LHCN-M2 (cell line): ENCODE measurements at places on chromosomes 3 and 15. TPM values are rescaled to one million over a fixed set of nuclear protein-coding genes. Genes with fewer than 3 reads are reported as not detected.

DNA sequence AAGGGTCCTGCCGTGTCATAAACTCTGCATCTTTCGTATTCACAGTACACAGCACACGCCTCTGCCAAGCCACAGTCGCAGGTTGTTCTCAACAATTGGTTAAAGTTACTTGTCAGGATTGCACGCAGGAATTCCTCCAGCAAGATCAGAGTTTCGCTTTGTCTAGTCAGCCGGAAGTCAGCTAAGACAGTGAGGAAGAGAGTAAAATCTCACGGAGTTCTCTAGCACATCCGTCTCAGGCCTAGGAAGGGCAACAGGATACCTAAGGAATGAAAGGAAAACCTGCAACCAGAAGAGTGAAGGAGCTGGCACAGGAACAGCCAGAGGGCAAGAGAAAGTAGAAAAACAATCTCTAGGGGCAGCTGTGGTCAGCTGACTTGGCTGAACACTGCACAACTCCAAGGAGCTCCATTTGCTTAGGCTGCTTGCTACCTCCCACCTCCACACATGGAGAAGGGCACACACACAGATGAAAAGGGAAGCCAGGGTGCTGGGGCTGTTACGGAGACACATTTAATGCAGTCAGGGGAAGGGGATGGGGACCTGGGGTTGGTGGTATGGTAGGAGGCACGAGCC lies 23.7 kb downstream of the RORA start:
- DNase-seq, result peak; percentile 9

DNA sequence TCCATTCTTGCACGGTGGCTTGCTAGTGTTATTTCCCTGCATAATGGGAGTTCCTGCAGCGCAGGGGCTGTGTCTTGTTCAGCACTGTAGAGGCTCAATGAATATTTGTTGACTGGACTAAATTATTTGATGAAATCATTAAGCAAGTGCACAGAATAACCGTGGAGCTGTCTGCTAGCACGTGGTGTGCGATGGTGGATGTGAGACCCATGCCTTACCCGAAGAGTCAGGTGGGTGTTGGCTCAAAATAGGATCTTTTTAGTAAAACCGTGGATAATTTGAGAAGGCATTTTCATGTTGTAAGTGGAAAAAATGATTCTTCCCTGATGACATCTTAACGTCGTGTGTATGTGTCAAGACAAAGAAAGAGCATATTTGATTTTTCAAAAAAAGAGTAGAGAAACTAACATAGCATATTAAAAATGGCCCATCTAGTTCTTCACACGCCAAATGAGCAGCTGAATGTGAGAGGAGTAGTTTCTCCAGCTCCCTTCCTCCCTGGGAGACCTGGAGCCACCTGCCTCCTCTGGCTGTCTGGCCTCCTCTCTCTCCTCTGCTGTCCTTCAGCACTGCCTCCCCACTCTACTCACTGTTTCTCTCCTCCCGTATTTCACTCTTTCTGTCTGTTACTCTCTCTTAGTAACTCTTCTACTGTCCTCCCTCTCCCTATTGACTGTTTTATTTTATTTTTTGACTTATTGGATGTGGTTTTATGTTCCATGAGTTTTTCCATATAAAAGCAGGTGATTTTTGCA lies 6.3 kb downstream of the FAM81A start:
- DNase-seq, result no peak

DNA sequence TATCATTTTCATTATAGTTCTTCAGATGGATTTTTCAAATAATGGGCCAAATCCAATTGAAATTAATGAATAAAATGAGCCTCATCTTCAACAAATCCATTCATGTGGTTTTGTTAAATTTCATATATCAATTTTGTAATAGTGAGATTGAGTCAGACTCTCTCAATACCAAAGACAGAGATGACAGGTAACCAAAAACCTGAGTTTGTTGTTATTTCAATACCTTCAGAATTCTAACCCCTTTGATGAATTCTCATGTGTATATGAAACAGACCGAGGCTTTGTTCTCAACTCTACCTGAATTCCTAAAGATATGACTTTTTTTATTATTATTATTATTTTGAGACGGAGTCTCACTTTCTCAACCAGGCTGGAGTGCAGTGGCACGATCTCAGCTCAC lies 92.8 kb downstream of the FOXP1 start:
- no peak for DNase-seq

DNA sequence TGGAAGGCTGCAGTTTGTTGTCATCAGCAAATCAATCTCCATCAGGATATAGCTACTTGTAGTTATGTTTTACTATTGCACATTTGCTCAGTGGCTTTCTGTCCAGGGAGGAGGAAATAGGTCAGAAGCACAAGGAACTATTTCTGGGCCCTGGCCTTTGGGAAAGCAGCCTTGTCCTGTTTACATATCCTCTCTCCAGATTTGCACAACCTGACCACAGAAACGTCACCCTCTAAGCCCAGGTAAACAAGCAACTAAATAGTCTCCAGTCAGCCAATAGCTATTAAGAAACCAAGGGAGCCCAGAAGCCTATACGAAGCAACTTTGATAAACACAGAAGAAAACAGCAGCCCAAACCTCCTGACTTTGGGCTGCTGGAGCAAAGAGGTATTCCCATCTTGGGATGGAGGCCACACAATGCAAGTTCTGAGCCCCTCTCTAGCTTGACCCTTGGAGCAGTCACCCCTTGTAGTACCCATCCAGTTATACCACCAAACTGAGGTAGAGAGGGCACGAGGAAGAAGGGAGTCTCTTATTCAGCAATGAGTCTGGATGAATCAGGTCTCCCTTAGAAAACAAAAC lies 2.3 kb upstream of the FEM1B start:
- DNase-seq, result no peak

IGSF11 gene
- not detected in 2 replicates for total RNA-seq
